Activated CD4-positive, CD25-positive, alpha-beta regulatory T cell treated with anti-CD3 and anti-CD28 coated beads, Interleukin-2, amount 50 U/mL, for 24 hours (primary cell): ENCODE measurements at places on chromosomes 5 and 9.

GRCh38 chr5:107538805-107539445 is 131.8 kb downstream of the EFNA5 start:
- no peak for ATAC-seq

DNA sequence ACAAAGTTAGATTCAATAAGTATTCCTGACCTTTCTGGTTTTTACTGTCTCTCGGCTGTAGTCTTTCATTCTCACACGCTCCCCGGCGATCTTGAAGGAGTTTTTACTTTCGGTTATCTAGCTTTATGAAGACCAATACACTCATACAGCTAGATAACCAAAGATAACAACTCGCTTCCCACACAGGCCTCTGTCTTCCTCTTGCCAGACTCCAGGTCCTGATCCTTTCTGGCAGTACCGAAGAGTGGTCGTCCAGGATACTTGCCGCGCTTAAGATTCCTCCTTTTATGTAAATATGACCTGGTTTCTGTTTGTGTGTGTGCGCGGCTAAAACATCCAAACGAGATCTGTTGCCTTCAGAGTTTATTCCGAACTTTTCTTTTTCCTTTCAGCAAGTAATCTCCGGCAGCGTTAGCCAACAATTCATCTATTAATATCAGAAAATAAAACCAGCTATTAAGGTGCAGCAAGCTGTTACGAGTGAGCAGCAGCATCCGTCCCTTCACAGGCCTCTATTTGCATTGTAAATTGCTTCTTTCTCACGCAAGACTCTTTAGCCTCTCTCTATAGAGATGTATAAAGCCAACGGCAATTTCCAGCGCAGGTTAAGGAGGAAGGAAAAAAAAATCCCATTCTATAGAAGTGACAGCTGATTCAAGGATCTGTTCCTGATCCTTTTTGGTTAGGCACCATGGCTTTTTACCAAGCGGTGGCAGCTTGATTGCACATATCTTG is 216.1 kb downstream of the MEF2C start:
- no peak for ATAC-seq

DNA sequence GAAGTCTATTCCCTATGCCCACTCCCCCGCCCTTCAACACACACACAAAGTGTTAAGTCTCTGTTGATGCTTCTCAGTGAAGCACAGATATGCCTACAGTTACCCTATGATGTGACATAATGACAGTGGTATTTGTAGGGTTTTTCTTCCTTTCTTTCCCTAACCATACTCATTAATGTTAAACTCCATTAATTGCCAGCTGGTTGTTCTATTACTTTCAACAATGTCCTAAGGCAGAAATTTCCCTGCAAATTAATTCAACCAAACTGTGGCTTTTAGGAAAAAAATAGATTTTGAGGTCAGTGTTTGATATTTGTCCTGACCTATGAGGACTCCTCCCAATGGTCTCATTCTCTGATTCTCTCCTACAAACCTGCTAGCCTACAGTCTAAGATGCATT is 38.2 kb upstream of the SLCO6A1 start:
- no peak for ATAC-seq

GRCh38 chr5:55853818-55854217 is 2.7 kb downstream of the IL31RA start:
- ATAC-seq: no peak

DNA sequence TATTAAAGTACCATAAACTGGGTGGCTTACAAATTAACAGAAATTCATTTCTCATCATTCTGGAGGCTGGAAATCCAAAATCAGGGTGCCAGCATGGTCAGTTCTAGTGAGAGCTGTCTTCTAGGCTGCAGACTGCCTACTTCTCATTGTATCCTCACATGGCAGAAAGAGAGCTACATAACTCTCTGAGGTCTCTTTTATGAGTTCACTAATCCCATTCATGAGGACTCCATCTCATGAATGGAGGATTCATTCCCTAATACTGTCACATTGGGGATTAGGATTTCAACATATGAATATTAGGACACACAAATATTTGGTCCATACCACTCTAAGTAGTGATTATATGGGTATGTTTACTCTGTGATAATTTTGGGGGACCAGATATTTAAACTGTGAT is 84.0 kb downstream of the ERP44 start:
- ATAC-seq: no peak

GRCh38 chr5:151317871-151318270 is 14.3 kb upstream of the SLC36A3 start:
- no peak for ATAC-seq

DNA sequence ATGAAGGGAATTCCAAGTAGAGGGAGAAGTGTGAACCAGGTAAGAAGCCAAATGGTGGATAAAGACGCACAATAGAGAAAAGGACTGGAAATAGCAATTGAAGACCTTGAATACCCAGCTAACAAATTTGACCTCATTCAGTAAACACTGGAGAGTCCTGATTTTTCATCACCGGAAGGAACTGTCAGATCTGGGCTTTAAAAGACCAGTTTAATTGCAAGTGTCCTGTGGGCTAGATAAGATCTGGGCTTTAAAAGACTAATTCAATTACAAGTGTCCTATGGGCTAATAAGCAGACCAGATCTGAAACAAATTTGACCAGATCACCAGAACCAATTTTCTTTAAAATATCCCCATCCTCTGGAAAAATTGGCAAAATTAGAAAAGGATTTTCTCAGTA is 380.0 kb downstream of the ACTL7B start:
- no peak for ATAC-seq

DNA sequence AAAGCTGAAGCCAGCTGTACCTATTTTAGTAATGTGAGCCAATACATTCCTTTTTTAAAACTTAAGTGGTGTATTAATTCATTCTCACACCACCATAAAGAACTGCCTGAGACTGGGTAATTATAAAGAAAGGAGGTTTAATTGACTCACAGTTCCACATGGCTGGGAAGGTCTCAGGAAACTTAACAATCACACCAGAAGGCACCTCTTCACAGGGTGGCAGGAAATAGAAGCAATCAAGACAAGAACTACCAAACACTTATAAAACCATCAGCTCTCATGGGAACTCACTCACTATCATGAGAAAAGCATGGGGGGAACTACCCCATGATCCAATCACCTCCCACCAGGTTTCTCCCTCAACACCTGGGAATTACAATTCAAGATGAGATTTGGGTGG is 21.0 kb downstream of the ESM1 start:
- ATAC-seq: no peak

DNA sequence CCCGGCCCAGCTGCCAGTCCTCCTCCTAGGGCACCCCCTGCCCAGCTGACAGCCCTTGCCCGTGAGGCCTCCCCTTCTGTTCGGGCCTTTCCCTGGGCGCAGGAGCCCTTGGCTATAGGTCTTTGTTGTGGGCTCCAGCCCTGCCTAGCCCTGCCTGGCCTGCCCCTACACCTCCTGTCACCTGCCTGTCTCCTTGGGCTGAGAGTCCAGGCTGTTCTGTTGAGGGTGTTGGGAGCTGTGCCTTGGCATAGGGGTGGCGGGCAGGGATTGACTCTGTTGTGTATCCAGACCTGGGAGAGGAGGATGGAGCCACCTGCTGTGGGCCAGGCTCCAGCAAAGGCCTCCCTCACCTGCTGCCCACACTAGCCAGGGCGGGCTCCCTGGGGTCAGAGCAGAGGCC is 11.6 kb downstream of the FCN2 start:
- ATAC-seq: no peak

GRCh38 chr5:177595026-177595585 is 3.1 kb downstream of the TMED9 start:
- ATAC-seq: no peak

GRCh38 chr5:106940986-106941385 is 729.8 kb downstream of the EFNA5 start:
- no peak for ATAC-seq

GRCh38 chr9:134039386-134040175 is 14.3 kb downstream of the BRD3OS start:
- no peak for ATAC-seq

DNA sequence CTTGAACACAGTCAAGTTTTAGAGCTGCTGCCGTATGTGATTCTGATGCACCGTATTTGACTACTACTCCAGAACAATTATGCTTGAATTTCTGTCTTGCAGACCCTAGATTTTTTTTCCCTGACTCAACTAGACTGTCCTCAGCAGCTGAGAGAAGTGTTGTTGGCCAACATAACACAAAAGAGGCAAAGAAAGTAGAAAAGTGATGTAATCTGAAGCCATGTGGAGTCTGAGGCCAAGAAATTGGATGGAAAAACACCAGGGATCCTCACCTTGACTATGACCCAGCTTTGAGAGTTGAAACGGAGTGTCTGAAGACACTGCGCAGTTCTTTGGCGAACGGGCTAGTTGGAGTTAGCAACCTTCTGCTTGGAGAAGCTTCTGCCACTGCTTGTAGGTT is 36.3 kb upstream of the FGF1 start:
- no peak for ATAC-seq

DNA sequence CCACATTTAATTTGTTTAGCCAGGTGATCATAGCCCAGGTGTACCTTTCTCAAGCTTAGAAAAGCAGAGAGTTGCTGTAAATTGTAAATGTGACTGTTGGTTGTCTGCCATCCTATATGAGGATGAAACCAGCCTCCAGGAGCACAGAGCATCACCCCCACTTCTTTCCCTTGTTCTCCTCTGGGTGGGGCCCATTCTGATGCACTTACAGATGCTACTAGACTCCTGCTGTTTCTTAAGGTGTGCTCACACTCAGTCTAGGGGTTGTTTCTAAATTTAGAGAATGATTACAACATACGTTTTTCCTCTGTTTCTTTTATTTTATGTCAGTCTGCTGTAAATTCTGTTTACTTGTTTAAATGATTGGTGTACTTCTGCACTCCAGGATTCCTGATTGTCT is 10.5 kb downstream of the PTCD2 start:
- no peak for ATAC-seq

GRCh38 chr5:170892196-170892595 is 30.4 kb downstream of the RANBP17 start:
- no peak for ATAC-seq

DNA sequence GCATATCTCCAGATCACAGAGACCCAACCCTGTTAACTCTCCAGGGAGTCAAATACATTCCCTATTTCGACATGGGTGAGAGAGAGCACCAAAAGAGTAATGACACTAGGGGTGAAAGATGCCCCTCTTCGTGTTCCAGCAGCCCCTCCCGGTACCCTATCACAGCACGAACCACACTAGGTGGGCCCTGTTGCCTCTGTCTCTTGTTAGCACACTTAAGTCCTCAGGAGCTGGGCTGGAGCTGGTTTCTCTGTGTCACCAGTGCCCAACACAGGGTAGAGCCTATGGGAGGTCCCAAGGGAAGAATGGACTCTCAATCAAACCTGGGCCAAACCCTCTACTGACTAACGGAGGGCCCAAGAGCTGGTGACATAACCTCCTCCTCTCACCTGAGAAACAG is 1.2 kb downstream of the CDK20 start:
- no peak for ATAC-seq

GRCh38 chr9:128394379-128395168 is 23.4 kb downstream of the URM1 start:
- no peak for ATAC-seq

DNA sequence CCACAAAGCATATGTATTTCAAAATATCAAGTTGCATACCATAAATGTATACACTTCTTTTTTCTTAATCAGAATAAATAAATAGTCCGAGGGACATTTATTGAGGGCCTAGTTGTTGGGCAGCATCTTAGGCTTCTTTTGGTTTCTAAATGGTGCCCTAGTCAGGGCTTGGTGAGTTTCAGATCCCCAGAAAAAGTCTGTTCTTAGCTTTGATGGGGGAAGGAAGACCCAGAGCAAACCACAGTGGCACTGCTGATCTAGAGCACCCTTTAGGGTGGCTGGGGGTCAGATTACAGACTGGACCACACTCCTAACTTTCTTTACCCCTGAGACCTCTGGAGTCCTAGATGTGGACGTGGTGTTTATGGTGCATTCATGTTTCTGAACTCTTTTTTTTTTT is 97.8 kb downstream of the C9orf152 start:
- no peak for ATAC-seq
